ENCODE measurements at places on chromosomes 5 and 9.

GRCh38 chr5:8033261-8033660 lies 164.3 kb downstream of the MTRR start:
- DNase-seq = no peak

DNA sequence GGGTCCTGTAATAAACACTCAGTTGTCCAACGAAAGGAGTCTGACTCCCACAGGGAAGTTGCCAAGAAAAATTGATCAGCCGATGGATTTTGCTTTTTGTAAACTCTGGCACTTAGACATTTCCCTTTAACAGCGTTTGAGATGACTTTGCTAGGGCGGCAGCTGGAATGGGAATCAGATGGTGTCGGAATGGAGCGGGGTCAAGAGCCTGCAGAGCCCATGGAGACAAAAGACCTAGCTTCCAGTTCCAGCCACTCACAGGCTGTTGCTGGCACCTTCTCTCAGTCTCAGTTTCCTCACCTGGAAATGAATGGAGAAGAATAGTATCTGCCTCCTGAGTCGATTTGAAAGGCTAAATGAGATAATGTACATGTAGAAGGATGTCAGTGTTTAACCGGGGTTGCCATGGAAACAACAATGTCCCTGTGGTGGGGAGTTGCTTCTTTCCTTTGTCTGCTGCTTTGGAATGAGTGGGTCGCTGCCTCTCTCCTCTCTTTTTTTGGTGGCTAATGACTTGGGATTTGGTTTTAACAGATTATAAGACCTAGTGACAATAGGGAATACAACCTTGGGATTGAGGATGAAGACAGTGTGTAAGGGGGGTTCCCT lies 137.4 kb downstream of the GAS1 start:
- DNase-seq = no peak

- DNase-seq = no peak
These were observed 110.7 kb upstream of the NFIL3 start for GRCh38 chr9:91534374-91534773.

DNA sequence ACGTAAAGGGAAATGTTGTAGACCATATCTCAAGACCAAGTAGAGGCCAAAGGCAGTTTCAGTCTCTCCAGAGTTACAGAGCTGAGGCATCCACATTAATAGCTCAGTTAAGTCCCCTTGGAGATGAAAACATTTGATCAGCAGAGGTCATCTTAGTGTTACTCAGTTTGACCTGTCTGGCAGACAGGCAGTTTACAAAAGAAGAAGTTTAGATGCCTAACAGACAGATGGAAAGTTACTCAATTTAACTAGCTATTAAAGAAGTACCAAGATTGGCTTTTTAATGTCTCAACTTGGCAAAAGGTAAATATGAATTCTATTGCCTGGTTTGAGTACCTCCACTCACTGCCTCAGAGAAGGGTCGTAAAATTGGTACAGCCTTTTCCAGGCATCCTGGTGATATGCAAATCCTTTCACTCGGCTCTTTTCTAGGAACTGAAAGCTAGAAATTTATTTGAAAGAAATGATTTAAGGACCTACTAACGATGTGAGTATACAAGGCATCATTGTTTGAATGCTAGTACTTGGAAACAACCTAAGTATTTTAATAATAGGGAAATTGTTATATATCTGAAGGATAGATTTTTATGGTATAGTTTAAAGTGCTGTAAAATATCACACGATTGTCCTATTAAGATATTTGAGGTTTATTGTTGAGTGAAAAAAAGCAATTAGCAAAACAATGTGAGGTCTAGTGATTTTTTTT lies 14.8 kb downstream of the ACO1 start:
- no peak for DNase-seq

GRCh38 chr9:751137-752051 lies 90.1 kb upstream of the DMRT1 start:
- DNase-seq = no peak

DNA sequence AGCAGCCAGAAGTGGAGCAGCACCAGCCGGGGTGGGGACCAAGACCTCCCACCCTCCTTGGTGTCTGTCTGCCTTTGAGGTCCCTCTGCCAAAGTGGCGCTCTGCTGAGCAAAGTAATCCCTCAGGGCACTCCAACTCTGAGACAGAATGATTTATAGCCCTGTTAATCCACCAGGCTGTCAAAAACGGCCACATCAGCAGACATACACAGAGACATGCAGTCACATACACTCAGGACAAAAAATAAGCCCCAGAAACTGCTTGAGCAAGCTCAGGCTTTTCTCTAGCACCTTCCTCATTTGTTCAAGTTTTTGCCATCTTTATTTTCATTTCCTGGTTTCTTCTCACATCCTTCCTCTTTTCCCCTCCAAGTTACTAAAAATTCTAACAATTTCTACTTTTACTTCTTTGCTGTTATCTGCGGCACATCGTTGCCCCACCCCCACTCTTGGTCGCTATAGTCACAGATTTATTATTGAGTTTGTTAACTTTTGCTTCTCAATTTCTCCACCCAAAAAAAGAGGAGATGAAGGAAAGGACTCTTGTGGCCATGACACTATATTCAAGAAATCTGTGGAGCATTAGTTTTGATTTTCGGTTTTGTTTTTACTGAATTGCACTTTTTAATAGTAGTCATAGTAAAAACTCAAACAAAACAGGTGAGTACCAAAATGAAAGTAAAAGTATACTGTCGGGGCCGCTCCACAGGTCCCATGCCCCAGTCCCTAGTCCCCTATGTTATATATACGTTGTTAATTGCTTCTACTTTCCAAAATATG lies 17.4 kb upstream of the ADRB2 start:
- no peak for DNase-seq

DNA sequence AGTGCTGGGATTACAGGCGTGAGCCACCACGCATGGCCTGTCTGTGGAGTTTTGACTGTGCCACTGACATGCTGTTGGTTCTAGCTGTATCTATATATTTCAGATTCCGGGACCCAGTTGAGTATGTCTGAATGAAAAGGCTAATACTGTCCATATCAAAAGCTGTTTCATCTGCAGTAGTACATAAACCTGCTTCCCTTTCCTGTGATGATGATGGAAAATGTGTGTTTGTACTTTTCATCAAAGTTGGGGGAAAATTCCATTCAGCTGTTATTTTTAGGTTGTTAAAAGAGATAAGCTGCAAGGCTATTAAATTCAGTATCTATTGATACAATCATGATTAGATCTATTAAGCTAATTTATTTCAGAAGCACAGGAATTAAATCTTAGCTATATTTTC lies 237.6 kb upstream of the ADAMTSL1 start:
- DNase-seq = no peak

DNA sequence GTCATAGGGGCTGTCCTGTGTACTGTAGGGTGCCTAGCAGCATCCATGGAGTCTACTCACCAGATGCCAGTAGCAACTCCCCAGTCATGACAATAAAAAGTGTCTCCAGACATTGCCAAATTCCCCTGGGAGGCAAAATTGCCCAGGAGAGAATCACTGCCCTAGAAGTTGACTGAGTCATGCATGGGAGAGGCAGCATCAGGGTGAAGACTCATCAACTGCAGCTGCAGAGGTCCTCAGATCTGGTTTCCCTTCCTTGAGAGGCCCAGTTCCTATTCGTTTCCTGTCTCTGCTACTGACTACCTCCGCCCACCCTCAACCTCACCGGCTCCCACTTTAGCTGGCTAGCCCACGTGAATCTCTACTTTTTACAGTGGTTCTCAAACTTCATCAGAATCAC lies 88.6 kb upstream of the AGXT2 start:
- DNase-seq = no peak

GRCh38 chr9:127921557-127922120 lies 4.8 kb upstream of the ST6GALNAC4 start:
- DNase-seq = peak; percentile 64

DNA sequence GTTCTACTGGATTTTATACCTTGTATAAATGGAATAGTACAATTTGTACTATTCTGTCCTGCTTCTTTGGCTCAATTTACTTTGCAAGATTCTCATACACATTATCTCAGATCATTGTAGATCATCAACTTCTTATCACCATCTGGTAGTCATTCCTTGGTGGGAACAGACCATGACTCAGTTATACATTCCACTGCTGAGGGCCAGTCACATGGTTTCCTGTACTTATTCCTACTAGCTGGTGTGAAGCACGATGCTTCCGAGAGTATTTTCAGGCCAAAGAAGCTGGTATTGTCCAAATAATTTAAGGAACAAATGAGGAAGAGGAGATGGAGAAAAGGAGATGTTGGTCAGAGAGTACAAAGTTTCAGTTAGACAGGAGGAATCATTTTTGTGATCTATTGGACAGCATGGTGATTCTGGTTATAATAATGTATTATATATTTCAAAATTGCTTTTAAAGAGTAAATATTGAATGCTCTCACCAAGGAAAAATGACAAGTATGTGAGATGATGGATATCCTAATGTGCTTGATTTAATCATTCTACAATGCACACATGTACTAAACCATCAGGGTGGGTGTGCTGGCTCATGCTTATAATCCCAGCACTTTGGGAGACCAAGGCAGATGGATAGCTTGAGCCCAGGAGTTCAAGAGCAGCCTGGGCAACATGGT lies 124.1 kb downstream of the SYK start:
- DNase-seq = no peak

- DNase-seq = no peak
These were observed 144.7 kb upstream of the ZNF608 start for GRCh38 chr5:124891179-124891578.

DNA sequence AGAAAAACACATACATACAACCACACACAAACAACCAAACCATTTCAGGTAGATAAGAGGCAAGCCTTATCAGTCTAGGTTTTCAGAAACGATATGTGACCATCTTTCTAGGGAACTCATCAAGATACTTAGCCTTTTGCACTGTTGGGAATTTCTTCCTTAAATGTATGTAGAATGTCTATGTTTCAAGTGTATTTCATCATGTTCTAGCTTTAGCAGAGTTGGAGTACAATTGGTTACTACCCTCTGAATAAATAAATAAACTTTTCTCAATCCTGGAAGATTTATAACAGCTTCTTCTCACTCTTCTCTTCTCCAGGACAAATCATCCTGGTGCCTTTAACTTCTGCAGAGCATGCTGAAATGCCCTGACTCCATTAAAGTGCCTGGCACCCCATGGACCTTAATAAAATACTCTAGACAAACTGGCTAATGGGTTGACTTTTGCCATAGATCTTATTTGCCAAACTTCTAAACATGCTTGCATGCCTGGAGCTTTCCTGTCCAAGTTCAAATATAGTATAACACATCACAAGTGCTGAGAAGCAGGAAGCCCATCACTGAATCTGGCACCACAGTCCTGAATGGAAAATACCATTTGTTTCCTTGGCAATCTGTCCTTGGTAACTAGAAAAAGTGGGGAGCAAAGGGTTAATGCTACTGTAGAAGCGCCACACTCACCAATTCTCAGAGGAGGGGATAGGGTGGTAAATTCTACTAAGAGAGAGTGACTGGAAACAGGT lies 33.1 kb upstream of the ZNF462 start:
- DNase-seq = no peak

DNA sequence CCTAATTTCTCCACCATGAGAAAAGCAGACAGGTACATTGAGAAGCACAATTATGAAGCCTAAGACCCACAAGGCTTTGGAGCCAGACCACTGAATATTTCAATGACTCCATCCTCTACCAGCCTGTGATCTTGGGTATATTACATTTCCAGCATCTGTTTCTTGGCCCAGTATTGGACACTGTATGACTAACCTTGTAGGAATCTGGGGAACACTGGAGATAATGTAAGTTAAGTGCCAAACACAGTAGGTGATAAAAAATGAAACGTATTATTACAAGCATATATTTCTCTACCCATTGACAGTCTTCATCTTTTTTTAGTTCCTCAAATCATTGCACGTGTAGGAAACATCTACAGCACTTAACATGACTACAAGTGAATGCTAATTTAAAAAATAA lies 28.6 kb upstream of the FEM1C start:
- DNase-seq = no peak

DNA sequence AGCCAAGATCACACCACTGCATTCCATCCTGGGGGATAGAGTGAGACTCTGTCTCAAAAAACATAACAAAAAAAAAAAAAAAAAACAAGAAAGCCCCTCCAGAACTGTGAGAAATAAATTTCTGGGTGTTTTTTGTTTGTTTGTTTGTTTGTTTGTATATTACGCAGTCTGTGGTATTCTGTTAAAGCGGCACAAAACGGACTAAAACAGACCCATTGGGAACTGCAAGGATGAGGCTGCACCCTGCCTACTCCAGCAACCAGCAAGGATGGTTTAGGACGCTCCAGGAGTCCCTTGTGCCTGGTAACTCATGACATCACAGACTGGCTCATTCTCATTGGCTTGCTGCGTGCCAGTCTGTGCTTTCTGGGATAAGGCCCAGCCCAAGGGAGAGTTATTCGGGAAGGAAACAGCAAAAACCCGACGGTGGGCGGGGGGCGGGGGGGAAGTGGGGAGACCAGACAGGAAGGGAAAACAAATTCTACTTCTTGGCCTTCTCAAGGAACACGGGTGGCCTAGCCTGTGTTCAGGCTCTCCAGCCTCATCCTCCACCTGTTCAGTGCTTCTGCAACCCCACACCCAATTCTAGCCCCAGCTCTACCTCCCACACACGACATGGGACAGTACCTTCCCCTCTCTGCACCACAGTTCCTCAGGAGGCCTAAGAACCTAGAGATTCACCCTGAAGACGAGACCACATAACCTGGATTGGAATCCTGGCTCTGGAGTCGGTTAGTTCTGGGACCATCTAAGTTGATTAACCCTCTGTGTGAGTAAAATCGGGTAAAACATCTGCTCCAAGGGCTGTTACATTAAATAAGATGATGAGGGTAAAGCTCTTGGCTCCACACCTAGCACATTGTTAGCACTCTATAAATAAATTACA lies 2.8 kb downstream of the CD74 start:
- peak; percentile 38 for DNase-seq

DNA sequence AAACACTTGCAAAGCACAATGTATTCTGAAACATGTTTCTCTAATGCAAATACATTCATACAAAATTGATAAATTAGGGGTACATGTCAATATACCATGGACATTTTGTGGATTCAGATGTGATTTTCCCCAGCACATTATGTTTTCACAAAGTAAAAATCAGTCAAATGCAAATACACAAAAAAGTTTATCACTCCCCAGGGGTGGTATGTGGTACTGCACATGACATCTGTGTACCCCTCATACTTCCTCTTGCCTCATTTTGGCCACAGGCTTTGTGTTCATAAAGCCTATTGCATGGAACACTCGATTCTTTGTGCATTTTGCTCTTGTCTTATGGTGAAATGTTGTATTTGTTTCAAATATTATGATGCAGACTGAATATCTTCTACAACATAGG lies 116.8 kb upstream of the PDE4D start:
- no peak for DNase-seq

- no peak for DNase-seq
These were observed 90.5 kb downstream of the PCSK1 start for GRCh38 chr5:96342581-96342980.

DNA sequence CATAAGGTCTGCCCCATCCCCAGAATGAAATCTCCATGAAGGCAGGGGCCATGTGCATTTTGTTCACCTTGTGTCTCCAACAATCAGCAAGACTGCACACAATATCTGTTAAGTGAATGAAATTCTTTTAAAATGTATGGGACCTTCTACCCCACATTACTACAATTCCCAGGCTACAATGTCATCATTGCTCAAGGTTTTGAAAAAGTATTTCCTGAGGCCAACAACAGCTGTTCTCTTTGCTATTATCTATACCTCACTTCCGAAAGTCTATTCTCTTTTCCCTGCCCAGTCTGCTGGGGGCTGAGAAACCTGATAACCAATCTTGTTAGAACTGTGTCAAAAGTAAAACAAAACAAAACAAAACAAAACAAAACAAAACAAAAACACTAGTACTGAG lies 29.2 kb downstream of the HOMER1 start:
- no peak for DNase-seq
